PC-3 (cell line): ENCODE measurements at places on chromosomes 7 and 10. TPM values are rescaled to one million over a fixed set of nuclear protein-coding genes. Genes with fewer than 3 reads are reported as not detected.

DNA sequence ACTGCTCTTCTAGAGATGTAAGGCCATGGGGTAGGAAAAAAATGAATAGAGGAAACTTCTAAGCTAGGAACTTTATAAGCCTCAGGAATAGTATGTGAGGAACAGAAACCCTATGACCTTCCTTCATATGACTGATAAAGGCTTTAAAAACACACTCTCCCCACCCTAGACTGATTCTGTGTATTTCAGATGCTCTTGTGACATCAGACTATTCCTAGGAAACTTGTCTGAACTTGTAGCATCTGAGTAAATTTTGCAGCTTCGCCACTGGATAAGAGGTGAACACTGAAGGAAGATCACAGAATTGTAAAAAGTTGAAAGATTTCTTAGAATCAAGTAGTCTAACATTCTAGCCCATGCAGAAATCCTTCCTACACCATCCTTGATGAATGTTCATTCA is 31.0 kb upstream of the CBLL1 start:
- H3K36me3 ChIP-seq = no peaks in the 10 kb centered on the region
- H3K27ac ChIP-seq = no peak overlapping the region
- no peak for DNase-seq
- no peaks in the 10 kb centered on the region for H3K27me3 ChIP-seq

- H3K4me1 ChIP-seq = 0 out of 2 replicates have a peak, but pooled peaks cover 3% of the 10 kb centered on the region
- no peak overlapping the region for H3K27ac ChIP-seq
- no peaks in the 10 kb centered on the region for H3K36me3 ChIP-seq
- no peak for DNase-seq
Observed at GRCh38 chr7:80654887-80655340, 16.5 kb downstream of the CD36 start.

- no peaks in the 10 kb centered on the region for H3K36me3 ChIP-seq
- H3K27me3 ChIP-seq = no peaks in the 10 kb centered on the region
- no peak overlapping the region for H3K4me3 ChIP-seq
- H3K27ac ChIP-seq = no peak overlapping the region
- DNase-seq = no peak
Observed at GRCh38 chr10:14751921-14752320, 22.8 kb downstream of the FAM107B start.

SNX10 gene
- total RNA-seq = 6.2 and 7.9 TPM in 2 replicates
